Kidney (tissue), 22 donors: ENCODE measurements at places on chromosomes 2 and 18. TPM values are rescaled to one million over a fixed set of nuclear protein-coding genes. Genes with fewer than 3 reads are reported as not detected.

GRCh38 chr2:20852139-20852538, 29.2 kb upstream of the LDAH start:
- no peak overlapping the region for H3K4me3 ChIP-seq
- H3K27me3 ChIP-seq, result no peaks in the 10 kb centered on the region
- H3K36me3 ChIP-seq, result no peaks in the 10 kb centered on the region
- no peak overlapping the region for H3K27ac ChIP-seq

GRCh38 chr18:28476302-28476701, 299.4 kb upstream of the CDH2 start:
- H3K27ac ChIP-seq, result no peak overlapping the region
- H3K36me3 ChIP-seq, result no peaks in the 10 kb centered on the region
- no peak for DNase-seq
- no peaks in the 10 kb centered on the region for H3K27me3 ChIP-seq
- no peaks in the 10 kb centered on the region for H3K4me1 ChIP-seq

DNA sequence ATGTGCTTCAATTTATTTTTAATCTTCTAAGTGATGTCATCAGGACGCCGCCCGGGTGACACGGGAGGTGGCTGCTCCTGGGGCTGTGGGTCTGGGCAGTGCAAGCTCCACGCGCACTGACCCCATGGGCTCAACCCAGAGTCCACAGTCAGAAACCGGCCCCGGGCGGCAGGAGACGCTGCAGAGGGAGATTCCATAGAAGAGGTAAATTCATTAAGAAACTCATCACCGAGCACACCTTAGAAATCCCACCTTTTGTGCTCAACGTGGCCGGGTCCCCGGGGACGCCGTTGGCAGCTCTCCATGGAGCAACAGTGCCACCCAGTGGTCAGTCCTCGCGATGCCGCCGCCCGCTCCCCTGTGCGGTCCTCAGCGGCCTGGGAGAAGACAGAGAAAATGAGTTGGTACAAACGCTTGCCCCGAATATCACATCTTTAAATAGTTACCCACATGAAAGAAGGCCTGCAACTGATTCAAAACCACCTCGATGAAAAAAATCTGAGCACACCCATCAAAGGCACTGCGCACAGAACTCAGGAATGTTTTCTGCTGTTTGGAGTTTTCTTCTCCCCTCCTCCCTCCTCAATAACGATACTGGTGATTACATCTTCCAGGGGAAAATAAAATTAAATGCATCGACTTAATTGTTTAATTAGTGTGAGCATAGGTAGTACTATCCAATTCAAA, 92.6 kb downstream of the CMPK2 start:
- H3K4me1 ChIP-seq, result no peaks in the 10 kb centered on the region
- no peak overlapping the region for H3K4me3 ChIP-seq
- no peaks in the 10 kb centered on the region for H3K27me3 ChIP-seq
- no peak overlapping the region for H3K27ac ChIP-seq

DNA sequence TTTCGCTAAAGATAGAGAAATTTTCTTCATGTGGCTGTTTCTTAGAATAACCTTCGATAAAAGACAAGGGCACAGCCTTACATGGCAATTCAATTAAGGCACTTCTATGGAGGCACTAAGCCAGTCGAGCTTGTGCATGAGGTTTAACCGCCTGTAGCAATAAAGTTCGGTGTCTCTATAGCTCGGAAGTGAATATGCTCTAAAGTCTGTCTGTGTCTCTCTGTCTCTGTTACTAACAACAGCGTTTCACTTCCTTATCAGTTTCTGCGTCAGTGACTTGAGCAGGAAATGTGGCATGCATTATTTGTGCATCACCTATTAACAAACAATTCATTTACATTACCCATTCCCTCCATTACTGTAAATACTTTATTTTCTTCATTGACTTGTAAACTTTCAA, 365.1 kb upstream of the NETO1 start:
- DNase-seq, result no peak
- H3K4me1 ChIP-seq, result no peaks in the 10 kb centered on the region
- H3K27ac ChIP-seq, result no peak overlapping the region
- no peaks in the 10 kb centered on the region for H3K36me3 ChIP-seq
- no peaks in the 10 kb centered on the region for H3K27me3 ChIP-seq

GRCh38 chr2:84980263-84980983, 9.5 kb downstream of the KCMF1 start:
- no peak for DNase-seq
- no peaks in the 10 kb centered on the region for H3K36me3 ChIP-seq
- no peaks in the 10 kb centered on the region for H3K27me3 ChIP-seq
- H3K4me3 ChIP-seq, result no peak overlapping the region
- H3K4me1 ChIP-seq, result peaks cover 8% of the 10 kb centered on the region

The TCF23 gene
- 0.38 TPM for total RNA-seq

GRCh38 chr2:45825001-45825651, 173.7 kb downstream of the PRKCE start:
- H3K36me3 ChIP-seq, result no peaks in the 10 kb centered on the region
- no peaks in the 10 kb centered on the region for H3K27me3 ChIP-seq
- peaks cover 14% of the 10 kb centered on the region for H3K4me1 ChIP-seq

The ANO7 gene
- total RNA-seq, result 1.9 TPM

GRCh38 chr2:190052307-190052706, 10.2 kb downstream of the MSTN start:
- H3K27me3 ChIP-seq, result no peaks in the 10 kb centered on the region
- no peaks in the 10 kb centered on the region for H3K4me1 ChIP-seq
- no peak overlapping the region for H3K27ac ChIP-seq
- no peaks in the 10 kb centered on the region for H3K36me3 ChIP-seq

The CHRNG gene
- total RNA-seq, result not detected

DNA sequence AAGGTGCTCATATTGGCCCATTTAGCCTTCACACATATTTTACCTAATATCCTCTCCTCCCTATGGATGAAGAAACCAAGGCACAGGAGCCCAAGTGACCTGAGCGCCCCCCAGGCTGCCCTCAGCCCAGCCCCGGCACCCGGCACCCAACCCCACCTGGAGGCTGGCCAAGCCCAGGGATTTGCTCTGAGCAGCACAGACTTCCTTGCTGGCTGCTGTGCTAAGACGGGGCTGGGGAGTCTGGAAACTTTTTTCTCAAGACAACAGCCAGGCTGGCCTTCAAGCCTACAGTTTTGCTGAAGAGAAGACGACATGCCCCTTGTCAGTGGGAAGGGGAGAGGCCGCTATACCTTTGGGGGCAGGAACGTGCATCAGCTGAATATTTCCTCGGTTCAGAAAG, 52.7 kb upstream of the LAMA1 start:
- no peak overlapping the region for H3K27ac ChIP-seq
- no peak overlapping the region for H3K4me3 ChIP-seq
- no peaks in the 10 kb centered on the region for H3K36me3 ChIP-seq
- no peak for DNase-seq
- no peaks in the 10 kb centered on the region for H3K4me1 ChIP-seq
- H3K27me3 ChIP-seq, result no peaks in the 10 kb centered on the region

GRCh38 chr2:38464971-38465788, 88.1 kb upstream of the ATL2 start:
- no peak overlapping the region for H3K27ac ChIP-seq
- DNase-seq, result no peak
- H3K36me3 ChIP-seq, result no peaks in the 10 kb centered on the region
- H3K27me3 ChIP-seq, result no peaks in the 10 kb centered on the region

DNA sequence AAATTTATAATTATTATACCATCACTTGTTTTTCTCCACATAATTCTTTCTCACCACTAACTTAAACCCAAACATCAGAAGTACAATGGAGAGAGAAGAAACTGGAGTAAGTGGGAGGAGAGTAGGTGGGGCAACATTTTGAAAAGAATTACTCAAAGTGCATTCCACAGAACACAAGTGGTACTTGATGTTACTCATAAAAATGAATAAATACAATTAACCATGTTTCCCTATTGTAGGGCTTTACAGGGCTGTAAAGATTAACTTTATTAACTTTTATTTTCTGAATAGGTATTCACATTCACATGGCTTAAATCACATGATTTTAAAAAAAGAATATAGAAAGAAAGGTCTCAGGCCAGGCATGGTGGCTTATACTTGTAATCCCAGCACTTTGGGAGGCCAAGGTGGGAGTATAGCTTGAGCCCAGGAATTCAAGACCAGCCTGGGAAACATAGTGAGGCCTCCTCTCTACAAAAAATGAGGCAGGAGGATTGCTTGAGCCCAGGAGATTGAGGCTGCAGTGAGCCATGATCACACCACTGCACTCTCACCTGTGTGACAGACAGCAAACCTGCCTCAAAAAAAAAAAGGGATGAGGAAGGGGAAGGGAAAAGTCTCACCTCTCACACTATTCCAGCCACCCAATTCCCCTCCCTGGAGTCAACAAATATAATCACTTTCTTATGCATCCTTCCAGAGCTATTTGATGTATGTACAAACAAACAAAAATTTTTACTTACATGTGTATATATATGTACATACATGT, 47.1 kb downstream of the KCNG3 start:
- H3K36me3 ChIP-seq, result no peaks in the 10 kb centered on the region
- peak overlapping the region; percentile 51 for H3K27ac ChIP-seq
- H3K4me1 ChIP-seq, result no peaks in the 10 kb centered on the region
- no peak overlapping the region for H3K4me3 ChIP-seq
- DNase-seq, result no peak

DNA sequence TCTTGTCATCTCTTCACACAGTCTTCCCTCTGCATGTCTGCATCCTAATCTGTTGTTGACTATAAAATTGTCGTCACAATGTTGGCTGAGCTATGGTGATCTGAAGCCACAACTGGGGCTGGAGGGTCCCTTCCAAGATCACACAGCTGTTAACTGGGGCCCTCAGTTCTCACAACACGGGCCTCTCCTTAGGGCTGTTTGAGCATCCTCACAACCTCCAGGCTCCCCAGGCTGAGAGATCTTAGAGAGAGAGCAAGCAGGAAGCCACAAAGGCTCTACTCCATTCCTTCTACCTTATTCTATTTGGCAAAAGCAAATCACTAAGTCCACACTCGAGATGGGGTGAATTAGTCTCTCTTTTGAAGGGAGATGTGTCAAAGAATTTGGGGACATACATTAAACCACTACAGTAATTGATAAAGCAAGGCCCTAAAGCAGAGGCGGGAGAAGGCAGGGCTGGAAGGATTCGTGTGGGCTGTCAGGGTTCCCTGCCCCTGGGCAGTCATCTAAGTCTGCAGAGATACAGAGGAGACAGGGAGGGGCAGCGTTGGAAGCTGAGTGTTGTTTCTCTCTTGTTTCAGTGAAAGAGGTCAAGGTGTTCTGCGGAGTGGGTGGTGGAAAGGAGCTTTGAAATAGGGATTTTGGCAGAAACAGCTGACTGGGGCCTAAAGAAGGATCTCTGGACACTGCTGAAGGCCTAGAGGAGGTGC, 15.9 kb downstream of the MYO7B start:
- H3K4me3 ChIP-seq, result no peak overlapping the region
- H3K4me1 ChIP-seq, result no peaks in the 10 kb centered on the region
- no peak for DNase-seq
- no peak overlapping the region for H3K27ac ChIP-seq

GRCh38 chr18:54218299-54218698, 6.2 kb downstream of the MBD2 start:
- H3K4me3 ChIP-seq, result no peak overlapping the region
- H3K4me1 ChIP-seq, result no peaks in the 10 kb centered on the region
- no peak overlapping the region for H3K27ac ChIP-seq
- DNase-seq, result no peak
- no peaks in the 10 kb centered on the region for H3K27me3 ChIP-seq

- no peak for DNase-seq
- H3K4me1 ChIP-seq, result no peaks in the 10 kb centered on the region
- H3K27ac ChIP-seq, result no peak overlapping the region
- no peak overlapping the region for H3K4me3 ChIP-seq
- H3K36me3 ChIP-seq, result no peaks in the 10 kb centered on the region
Observed at GRCh38 chr2:42762155-42762554, 1.8 kb downstream of the OXER1 start.

DNA sequence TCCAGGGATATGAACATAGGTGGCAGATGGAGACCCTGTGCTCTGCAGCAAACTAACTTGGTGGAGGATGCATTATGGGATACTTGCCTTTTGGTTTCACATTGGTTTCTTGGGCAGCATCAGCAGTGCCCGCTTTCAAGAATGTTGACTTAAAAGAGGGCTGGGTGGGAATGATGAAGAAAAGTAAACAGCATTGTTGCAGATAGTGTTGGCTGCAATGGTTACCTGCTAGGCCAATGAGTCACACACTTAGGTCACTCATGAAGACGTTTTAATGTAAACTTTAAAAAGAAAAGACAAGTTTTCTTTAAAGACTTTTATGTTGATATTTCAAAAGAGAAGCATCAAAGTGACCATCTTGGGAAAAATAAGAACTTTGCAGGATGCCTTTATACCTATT, 26.1 kb upstream of the FAM237A start:
- no peak overlapping the region for H3K27ac ChIP-seq
- H3K36me3 ChIP-seq, result no peaks in the 10 kb centered on the region
- H3K4me3 ChIP-seq, result no peak overlapping the region
- DNase-seq, result no peak
- no peaks in the 10 kb centered on the region for H3K4me1 ChIP-seq

The TCF7L1 gene
- total RNA-seq, result 12.5 TPM

The CEP68 gene
- total RNA-seq, result 20.3 TPM

DNA sequence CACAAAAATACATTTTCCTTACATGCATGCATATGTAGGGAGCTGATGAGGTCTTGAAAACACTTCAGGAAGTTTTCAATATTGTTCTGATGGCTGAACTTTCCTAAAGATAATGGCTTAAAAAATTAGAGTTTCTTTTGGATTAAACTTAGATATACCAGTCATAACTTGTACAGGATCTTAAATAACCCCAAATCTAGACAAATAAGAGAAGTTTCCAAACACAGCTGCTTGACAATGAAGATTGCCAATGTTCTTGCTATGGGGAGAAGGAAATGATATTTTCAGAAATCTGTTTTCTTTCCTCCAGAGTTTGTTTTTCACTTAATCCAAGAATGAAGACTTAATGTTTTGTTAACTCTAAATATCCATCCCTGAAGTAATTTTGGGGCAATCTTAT, 54.6 kb upstream of the SPTBN1 start:
- no peak overlapping the region for H3K27ac ChIP-seq
- no peak overlapping the region for H3K4me3 ChIP-seq
- H3K36me3 ChIP-seq, result no peaks in the 10 kb centered on the region

DNA sequence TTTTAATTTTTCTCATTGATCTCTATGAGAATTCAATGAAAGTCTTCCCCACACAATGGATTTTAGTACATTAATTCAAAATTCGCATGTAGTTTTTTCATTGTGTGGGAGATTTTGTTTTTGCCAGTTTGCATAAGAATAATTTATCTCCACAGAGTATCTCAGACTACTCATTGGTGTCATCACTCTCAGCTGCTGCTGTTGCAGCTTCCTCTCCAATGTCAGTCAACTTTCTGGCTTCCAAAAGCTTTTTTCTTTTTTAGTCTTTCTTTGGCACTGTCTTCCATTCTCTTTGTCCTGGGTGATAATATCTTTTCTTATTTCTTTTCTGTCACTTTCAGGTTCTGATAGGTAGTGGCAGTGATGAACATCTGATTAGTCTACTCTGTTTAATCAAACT, 50.5 kb downstream of the PTRHD1 start:
- no peak overlapping the region for H3K4me3 ChIP-seq
- DNase-seq, result no peak
- H3K36me3 ChIP-seq, result peaks cover 2% of the 10 kb centered on the region
- H3K27ac ChIP-seq, result no peak overlapping the region

The ATP8B1 gene
- 40.8 TPM for total RNA-seq

DNA sequence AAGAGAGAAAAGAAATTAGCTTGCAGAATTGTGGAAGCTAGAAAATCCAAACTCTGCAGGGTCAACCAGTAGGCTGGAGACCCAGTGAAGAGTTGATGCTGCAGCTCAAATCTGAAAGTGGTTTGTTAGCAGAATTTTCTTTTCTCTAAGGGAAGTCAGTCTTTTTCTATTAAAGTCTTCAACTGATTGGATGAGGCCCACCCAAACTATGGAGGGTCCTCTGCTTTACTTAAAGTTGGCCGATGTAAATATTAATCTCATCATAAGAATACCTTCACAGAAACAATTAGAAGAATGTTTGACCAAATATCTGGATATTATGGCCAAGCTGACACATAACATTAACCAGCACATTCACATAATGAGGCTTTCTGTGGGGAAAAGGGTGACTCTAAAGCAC, 73.7 kb downstream of the FTCDNL1 start:
- no peak overlapping the region for H3K4me3 ChIP-seq
- H3K27ac ChIP-seq, result no peak overlapping the region
- DNase-seq, result no peak
- H3K4me1 ChIP-seq, result no peaks in the 10 kb centered on the region
